T-helper 2 cell (primary cell): ENCODE measurements at places on chromosomes 2 and 18.
A peak's percentile ranks its signal among the peaks of the same experiment; 100 is the strongest.

DNA sequence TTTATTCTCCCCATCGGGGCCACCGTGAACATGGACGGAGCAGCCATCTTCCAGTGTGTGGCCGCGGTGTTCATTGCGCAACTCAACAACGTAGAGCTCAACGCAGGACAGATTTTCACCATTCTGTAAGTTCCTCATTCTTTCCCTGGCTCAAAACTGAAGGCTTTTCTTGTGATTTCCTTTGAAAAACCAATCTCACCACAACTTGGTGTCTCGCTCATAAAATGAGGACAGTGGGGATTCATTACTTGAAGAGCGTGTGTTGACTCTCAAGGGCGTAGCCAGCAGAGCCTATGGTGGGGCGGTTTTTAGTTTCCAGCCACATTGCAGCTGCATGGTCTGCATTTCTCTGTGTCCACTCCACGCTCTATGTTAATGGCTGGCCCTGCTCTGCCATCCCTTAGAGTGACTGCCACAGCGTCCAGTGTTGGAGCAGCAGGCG is 29.0 kb downstream of the SLC1A4 start:
- no peak for DNase-seq

GRCh38 chr2:110973262-110973661 is 147.5 kb upstream of the BCL2L11 start:
- no peak for DNase-seq

- DNase-seq, result no peak
These were observed 36.9 kb downstream of the WIPF1 start for GRCh38 chr2:174560737-174561136.

DNA sequence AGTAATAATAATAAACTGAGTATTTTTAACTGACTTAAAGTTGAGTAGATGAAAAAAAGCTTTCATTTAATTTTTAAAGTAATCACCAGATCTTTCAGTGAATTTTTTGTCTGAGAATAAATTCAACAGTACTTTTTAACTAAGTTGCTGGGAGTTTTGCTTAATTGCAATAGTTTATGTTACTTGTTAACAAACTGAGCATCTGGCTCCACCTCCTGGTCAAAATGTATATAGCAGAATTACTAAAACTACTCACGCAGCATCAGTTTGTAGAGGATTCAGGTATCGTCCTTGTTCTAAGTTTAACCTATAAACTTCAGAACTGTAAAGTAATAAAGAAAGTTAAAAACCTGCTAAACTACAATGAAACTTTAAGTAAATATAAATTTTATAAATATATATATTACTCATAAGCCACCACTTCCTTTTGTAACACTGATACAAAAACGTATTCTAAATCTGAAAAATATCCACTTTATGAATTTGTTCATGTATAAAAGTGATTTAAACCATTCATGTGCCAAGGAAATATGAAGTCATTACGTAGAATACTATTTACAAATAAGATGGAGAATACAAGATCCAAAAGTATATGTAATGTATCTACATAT is 21.3 kb downstream of the NOL10 start:
- peak; percentile 71 for DNase-seq

GRCh38 chr2:3454802-3455201 is 64.5 kb downstream of the ADI1 start:
- no peak for DNase-seq

GRCh38 chr2:105454801-105455485 is 56.1 kb upstream of the FHL2 start:
- DNase-seq, result no peak

DNA sequence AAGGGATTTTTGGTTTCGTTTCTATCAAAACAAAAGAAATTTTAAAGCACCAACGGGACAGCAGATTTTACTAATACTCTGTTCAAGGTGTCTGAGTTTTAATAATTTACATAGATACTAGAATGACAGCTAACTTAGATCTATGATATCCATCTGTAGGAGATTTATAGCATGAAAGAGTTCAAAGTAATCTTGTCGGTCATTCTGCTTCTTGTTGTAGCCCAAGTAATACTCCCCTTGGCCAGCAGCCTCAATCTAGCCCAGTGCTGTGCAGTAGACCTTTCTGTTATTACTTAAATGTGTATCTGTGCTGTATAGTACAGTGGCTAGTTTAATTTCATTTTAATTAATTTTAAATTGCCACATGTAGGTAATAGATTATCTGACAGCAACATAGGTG is 44.7 kb downstream of the ANKRD12 start:
- DNase-seq, result no peak

DNA sequence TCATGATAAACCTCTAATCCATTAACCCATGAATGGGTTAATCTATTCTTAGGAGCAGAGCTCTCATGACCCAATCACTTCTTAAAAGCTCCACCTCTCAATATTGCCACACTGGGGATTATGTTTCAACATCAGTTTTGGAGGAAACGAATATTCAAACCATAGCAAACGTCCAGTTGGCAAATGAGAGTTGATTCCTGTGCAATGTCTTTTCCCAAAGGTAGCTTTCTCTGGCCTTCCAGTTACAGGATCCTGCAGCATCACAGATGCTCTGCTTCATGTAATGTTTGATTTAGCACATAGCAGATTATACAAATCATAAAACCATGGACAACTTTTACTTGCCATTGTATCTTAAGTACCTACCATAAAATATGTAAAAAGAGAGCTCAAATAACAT is 481.0 kb downstream of the TNS1 start:
- no peak for DNase-seq

- no peak for DNase-seq
These were observed 47.0 kb downstream of the LANCL1 start for GRCh38 chr2:210429403-210430137.
